ENCODE measurements at places on chromosomes 2 and 18.

DNA sequence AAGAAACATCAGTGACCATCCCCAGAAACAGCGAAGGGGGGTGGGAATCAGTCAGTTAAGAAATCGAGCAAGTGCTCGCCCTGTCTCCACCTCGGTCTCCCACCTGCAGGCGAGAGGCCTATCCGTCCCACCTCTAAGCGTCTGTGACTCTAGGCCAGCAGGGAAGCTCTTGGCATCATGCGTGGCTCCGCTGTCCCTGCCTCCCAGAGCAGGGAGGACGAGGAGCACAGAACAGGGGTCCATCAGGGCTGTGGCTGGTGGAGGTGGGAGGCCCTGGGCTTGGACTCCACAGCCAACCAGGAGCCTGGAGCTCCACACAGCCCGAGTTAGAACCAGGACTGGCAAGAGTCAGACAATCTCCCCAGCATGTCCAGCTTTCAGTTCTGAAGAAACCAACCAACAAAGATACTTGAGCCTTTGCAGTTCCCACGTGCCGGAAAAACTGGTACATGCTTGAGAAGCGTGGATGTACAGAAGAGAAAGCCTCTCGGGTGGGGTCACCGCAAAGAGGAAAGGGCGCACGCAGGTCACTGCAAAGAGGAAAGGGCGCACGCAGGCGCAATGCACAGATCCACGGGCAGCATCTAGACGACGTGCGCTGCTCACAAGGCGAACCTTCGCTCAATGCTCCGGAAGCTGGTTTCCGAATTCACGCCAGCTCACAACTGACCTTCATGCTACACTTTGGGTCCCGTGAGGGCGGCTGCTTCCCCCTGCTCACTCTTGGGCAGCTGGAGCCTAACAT, 104.5 kb upstream of the ALKAL2 start:
- no peak for DNase-seq

DNA sequence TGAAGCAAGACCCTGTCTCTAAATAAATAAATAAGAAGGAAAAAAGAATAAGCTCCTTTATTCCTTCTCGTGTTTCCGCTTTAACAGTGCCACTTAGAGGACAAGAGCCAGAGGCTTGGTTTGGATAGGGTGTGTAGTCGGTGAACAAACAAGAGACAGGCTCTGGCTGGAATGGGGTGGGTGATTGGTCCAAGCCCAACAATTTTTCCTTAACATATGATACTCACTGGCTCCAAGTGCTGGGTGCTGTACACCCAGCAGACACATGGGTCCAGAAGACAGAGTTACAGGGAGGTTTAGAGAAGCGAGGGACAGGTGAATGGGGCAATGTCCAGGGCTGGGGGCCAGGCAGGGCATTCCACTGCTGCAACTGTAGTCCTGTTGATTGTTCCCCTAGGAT, 77.8 kb downstream of the NCAPH start:
- no peak for DNase-seq

GRCh38 chr2:203650860-203651613, 55.4 kb upstream of the CD28 start:
- peak; percentile 71 for DNase-seq

GRCh38 chr2:220002251-220002650, 374.8 kb downstream of the SLC4A3 start:
- no peak for DNase-seq

DNA sequence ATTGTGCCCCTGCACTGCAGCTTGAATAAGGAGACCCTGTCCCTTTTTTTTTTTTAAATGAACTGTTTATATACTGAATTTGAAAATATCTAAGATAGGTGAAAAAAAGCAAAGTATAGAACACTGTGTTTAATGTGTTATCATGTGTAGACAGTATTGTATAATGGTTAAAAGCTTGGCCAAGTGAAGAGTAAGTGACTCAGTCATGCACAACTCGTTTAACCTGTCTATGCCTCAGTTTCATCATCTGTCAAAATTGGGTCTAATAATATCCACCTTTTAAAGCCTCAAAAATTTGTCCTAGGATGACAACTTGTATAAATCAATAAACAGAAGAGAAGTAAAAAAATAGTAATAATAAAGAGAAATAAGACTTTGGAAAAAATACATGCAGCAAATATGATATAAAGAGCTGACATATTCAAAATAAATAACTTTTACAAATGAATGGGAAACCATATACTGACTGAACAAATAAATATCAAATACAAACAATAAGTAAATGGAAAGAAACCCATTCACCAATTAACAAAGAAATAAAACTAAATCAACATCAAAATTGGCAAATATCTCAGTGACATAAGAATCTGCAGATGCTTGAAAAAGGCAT, 113.7 kb downstream of the C2orf74 start:
- DNase-seq: no peak

- DNase-seq: no peak
Observed at GRCh38 chr2:200637901-200638300, 52.1 kb downstream of the AOX1 start.

GRCh38 chr2:223901854-223902253, 43.3 kb downstream of the WDFY1 start:
- no peak for DNase-seq

GRCh38 chr2:132517386-132517785, 100.8 kb downstream of the GPR39 start:
- no peak for DNase-seq

DNA sequence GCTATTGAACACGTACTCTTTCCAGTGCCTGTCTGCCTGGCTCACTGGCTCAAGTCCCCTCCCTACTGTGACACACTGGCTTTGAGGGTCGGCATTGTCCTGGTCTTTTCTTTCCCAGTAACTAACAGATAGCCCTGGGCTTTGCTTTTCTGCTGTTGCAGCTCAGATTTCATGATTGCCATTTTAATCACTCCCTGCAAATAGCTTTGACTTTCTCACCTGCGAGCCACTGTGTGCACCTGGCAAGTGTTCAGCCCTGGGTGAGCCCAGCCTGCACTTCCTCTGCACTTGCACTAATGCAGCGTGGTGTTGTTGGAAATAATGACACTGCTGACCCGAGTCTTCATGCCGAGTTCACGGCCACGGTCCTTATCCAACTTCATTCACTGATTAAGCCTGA, 52.9 kb downstream of the DCDC2C start:
- DNase-seq: no peak

DNA sequence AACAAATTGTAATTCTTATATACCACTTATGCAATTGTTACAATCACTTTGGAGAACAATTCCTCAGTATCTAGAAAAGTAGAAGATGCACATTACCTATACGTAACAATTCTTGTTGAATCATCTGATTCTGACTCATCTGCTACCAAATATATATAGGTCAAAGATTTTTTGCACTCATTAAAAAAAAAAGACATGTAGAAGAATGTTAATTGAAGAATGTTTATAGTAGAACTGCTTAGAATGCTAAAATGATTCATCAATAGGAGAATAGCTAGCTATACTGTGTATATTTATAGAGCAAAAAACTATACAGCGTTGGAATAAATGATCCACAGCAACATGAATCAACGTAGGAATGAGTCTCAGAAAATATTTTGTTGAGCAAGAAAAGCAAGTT, 29.5 kb upstream of the STAT1 start:
- DNase-seq: peak; percentile 73

DNA sequence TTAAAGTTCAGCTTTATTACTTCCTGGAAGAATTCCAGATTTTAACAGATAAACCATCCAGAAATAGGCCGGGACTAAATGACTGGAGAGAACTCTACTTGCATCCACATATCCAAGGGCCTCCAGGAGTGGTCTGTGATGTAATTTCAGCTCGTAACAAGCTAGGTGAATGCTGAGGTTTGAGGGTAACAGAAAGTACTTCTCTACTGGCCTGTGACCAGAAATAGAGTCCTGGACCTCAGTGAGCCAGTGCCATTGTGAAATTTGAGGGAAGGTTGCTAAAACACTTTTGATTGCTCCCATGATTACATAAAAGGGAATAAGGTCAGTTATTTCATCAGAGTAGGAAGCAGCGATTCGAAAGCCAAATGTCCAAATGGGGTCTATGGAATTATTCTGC, 158.1 kb downstream of the DOCK10 start:
- DNase-seq: peak; percentile 33

DNA sequence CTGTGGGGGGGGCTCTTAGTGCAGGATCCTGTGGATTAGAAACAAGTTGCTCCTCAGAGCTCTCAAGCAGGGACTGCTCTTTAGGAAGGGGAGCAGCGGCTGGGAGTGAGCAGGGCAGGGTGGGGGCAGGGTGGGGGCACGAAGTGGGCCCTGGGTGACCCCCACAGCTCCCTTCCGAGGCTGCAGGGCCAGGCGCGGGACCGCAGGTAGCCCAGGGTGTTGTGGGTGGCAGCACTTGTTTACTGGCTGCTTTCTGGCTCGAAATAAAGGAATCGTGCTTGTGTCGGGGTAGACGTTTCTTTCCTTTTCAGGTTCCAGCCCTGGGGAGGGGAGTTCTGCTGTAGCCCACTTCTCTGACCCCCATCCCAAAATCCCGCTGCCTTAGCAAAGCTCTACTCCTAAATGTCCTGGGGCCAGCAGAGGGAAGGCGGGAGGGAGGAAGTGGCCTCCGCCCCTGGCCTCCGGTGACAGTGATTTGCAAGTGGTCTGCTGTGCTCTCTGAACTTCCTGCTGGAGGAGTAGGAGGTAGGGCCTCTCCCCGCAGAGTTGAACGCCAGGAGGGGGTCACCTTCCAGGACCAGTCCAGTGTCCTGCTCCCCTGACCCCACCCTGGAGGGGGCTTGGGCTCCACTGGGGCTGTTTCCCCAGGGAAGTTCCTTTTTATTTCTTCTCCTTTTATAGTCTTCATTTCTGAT, 8.3 kb downstream of the NEU4 start:
- no peak for DNase-seq

DNA sequence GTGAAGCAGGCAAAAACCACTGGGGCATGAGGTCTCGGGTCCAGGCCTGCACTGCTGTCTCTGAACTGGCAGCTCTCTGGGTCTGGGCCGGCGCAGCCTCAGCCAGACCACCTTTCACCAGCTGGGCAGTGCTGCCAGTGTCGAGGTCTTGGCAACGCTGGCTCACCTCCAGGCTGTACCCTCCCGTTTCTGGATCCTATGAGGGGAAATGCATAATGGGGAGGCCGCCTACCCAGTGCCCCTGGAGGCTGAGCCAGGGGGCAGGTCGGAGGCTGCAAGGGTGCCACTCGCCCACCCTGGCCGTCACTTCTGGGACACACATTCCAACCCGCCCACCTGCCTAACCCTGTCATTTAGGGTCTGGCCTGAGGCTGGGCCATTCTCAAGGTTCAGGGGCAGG, 24.6 kb downstream of the KIF1A start:
- DNase-seq: no peak

DNA sequence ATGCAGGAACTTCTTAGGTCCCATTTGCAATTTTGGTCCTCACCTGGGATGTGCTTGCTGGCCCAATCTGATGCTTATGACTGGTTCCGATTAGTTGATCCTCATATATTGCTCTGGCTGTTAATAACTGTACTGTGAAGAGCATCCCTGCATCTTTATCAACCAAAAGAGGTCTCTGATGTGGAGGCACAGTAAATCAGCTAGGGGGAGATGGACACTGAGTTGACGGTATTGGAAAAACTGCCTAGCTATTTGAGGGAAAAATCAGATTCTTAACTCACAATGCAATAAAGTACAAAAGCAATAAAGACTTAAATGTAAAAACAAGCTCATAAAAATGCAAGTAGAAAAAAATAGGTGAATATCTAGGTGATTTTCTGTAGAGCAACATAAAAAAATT, 188.0 kb upstream of the TCF4 start:
- no peak for DNase-seq

DNA sequence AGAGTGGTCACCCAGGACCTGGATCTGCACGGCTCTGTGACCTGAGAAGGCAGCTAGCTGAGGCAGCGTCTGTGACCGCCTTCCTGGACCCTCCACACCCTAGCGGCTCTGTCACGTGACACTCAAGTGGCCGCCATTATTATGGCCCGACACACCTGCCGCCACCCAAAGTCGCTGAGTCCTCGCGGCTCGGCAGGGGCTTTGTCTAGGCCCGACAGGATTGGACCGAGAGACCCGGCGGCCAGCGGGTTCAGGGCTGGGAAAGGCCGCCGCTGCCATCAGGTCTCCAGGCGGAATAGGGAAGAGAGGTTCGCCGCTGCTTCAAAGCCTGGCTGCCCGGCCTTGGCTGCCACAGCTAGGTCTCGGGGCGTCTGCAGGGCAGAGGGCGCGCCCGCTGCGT, 1162.5 kb upstream of the LRRTM1 start:
- DNase-seq: no peak

GRCh38 chr18:59646228-59646962, 50.8 kb downstream of the CCBE1 start:
- peak; percentile 19 for DNase-seq

GRCh38 chr2:75596784-75597183, 36.0 kb upstream of the EVA1A start:
- peak; percentile 63 for DNase-seq

- DNase-seq: no peak
Observed at GRCh38 chr2:201628545-201628944, 14.8 kb downstream of the TMEM237 start.

DNA sequence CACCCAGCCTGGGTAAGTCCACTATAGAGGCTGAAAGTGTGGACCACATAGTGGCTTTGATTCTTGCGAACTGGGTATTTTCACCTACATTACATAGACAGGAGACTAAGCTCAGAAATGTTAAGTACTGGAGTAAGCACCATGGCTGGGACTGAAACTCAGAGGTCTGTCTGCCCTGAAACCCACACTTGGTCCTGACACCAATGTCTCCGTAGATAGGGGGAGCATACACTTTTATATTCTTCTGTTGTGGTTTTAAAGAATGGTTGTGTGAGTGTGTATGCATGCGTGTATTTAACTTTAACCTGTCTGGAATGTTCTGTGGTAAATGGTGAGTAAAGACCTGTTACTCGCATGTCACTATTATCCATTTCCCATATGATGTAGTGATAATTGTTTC, 10.3 kb upstream of the NPPC start:
- DNase-seq: no peak

GRCh38 chr2:217362710-217363109, 502.8 kb upstream of the TNP1 start:
- DNase-seq: no peak

- DNase-seq: no peak
Observed at GRCh38 chr2:181924336-181924735, 32.8 kb downstream of the ITPRID2 start.

Data from HCEC 1CT (cell line).